ENCODE measurements at places on chromosomes 6 and 20. TPM values are rescaled to one million over a fixed set of nuclear protein-coding genes. Genes with fewer than 3 reads are reported as not detected.

BIRC7 gene
- 1.0 TPM for total RNA-seq

MCCD1 gene
- not detected for total RNA-seq

DHX16 gene
- total RNA-seq, result 39.1 TPM

STMND1 gene
- total RNA-seq, result not detected

MAFB gene
- 176 TPM for total RNA-seq

SLC2A10 gene
- total RNA-seq, result 7.3 TPM

KCNB1 gene
- 3.2 TPM for total RNA-seq

SEL1L2 gene
- total RNA-seq, result not detected

Measured in spleen (tissue), 13 donors.